ENCODE measurements at places on chromosomes 1 and 21. TPM values are rescaled to one million over a fixed set of nuclear protein-coding genes. Genes with fewer than 3 reads are reported as not detected.

Gene CNR2
- polyA plus RNA-seq = 1.8 TPM

Gene PLCH2
- polyA plus RNA-seq = 34.4 TPM

Gene OR2G6
- polyA plus RNA-seq = 0.05 TPM

Gene BEST4
- 1.3 TPM for polyA plus RNA-seq

DNA sequence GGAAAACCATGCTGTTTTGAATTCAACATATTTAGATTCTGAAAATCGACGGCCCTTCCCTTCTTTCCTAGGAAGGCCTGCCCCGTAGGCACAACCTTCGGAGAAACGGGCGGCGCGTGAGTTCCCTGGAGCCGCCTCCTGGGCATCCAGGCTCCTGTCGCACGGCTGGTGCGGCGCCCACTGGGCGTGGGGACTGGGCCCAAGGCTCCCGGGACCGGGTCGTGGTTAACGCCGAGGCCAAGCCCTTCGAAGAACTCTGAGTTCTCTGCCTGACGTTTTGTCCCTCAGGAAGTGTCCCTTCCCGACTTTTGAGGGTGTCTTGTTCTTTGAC, 19.2 kb upstream of the TBX15 start:
- DNase-seq = no peak

DNA sequence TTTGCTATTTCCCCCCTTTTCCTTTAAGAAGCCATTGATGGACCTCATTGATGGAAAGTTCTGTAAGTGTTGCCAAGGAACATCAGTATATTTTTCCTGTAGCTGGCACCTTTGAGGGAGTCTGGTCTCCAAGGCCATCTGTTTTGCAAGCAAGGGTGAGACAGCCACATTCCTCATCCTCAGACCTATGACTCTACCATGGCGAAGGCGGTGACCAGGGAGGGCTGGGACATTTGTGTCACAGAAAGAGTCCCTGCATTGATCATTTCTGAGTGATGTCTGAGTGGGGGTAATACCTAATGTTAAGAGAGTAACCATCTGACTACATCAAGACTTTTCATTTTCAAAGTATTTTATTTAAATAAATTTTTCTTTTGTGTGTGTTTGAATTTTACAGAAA, 35.4 kb downstream of the KIAA0040 start:
- no peak for DNase-seq

DNA sequence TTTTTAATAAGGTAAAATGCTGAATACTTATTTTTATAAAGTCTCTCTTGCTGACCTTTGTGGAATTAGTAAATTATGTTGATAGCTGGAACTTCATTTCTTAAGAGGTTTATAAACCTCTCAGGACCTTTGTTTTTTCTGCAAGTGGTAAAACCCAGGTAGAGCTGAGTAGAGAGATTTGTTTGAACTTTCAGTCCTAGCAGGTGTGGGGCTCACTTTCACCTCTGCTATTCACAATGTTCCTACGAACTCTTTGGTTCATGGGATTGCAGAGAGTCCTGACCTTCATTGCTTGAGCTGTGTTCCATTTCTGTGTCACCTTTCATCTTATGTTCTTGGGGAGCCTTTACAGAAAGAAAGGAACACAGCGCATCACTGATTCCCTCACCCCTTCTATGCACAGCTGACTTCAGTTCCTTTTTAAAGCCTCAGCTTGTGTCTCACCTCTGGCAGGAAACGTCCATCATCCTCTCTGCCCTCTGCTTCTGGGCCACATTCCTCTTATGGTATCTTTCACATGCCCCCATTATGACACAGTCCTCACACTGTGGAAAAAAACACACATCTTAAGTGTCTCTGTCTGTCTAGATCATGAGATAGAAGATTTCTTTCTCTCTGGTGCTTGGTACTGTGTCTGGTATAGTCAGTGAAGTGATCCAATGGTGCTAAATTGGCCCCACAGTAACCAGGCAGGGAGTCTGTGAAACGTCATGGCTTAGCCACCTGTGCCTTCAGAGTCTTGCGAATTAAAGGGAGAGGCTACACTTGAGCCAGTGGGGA, 262.5 kb upstream of the B3GALT2 start:
- DNase-seq = peak; percentile 60

DNA sequence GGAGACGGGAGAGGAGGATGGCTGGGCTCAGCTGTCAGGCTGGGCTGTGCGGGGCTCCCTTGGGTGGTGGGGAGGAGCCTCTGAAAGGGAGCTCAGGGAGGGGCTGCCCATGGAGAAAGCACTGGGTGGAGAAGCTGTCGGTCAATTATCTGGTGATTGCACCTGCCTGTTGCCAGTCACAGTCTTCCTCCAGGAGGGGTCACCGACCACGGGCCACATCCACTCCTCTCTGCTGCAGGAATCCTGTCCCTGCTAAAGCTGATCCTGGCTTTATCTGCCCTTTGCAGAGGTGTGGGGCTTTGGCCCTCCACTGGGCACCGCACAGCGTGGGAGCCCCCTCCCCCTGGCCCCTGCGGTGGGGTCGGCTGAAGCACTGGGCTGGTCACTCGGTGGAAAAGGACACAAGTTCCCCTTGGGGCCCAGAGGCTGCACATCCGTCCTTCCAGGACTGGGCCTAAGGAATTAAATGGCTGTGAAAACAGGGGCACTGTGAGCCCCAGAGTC, 21.8 kb upstream of the COL18A1 start:
- no peak for DNase-seq

- no peak for DNase-seq
These were observed 36.6 kb downstream of the RGL1 start for GRCh38 chr1:183841550-183841949.

- no peak for DNase-seq
These were observed 483.7 kb downstream of the CAMTA1 start for GRCh38 chr1:7268983-7269382.
